ENCODE measurements at places on chromosomes 16 and 17. TPM values are rescaled to one million over a fixed set of nuclear protein-coding genes. Genes with fewer than 3 reads are reported as not detected.

Gene CHTF8
- 133 TPM for total RNA-seq

DNA sequence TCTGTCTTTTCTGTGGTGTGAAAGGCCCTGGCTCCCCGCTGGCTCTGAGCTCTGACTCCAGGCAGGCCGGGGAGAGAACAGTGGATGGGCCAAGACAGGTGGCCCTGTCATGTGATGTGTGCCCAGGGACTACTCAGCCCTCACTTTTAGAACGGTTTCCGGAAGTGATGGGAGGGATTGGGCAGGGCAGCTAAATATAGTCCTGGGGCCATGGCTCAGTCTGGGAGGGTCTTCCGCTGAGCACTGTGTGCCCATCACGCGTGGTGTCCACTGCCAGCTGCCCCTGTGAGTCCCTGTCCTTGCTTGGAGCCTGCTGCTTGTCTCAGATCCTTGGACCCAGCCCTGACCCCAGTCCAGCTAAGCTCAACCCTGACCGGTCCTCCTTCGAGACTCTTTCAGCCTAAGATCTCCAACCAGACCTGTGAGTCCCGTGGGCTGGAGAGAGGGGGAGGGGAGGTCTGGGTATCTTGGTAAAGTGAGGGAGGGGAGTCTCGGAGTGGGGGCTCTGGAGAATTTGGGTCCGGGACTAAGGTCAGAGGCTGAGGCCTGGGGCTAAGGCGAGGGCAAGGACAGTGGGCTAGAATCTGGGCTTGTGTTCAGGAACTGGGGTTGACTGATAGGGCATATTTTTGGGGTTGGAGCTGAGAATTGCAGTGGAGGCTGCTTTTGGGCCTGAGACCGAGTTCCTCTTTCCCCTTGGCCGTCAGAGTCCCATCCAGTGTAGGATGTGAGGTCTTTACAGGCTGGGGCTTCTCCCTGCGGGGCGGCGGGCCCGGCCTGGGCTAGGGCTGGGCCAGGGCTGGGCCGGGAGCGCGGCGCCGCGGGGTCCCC is at the start of gene TRIM72:
Gene TRIM72 (plus strand): TSS at position 243 of the 831 bp plus-strand sequence. CDS start 620 bp downstream, outside the sequence.
- no peak for DNase-seq

Gene SLC12A3
- not detected for total RNA-seq

Gene PPP1R1B
- not detected for total RNA-seq

All from activated CD4-positive, alpha-beta memory T cell treated with anti-CD3 and anti-CD28 coated beads, Interleukin-2, amount 10 ng/mL, durations not matched to agents 7 days and 5 days (primary cell).